Activated CD8-positive, alpha-beta memory T cell treated with anti-CD3 and anti-CD28 coated beads for 4 hours (primary cell): ENCODE measurements at places on chromosomes 7 and 10.

GRCh38 chr10:112160834-112161233 lies 22.7 kb downstream of the GPAM start:
- no peak for DNase-seq

- no peak for DNase-seq
Observed at GRCh38 chr10:111146025-111146640, 69.3 kb downstream of the ADRA2A start.

- DNase-seq = no peak
Observed at GRCh38 chr10:71271662-71272055, 47.4 kb upstream of the SLC29A3 start.

- DNase-seq = no peak
Observed at GRCh38 chr10:98086837-98087708, 47.4 kb upstream of the R3HCC1L start.

DNA sequence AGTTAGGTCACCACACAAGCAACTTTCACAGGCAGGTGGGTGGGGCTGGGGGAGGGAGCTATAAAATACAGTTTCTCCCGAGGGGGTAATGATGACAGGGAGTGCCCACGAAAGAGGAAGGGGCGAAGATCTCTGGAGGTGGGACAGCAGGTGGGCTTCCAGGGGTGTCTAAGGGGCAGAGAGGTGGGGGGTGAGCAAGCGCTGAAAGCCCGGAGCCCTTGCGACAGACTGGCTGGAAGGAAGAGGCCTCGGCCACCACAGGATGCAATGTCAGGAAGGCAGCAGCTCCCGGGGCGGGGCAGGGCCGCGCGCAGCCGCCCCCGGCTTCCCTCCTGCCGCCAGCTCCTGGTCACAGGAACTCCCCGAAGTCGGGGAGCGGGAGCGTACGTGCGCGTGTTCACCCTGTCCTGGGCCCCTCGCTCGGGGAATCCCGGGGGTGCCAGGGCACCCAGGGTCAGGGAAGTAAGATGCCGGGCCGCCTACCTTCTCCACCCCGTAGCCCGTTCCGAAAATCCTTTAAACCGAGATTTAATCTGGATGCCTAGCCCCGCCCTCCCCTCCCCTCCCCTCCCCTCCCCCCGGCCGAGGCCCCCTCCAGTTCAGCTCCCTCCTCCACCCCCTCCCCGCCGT lies 105.2 kb upstream of the PPIF start:
- no peak for DNase-seq

DNA sequence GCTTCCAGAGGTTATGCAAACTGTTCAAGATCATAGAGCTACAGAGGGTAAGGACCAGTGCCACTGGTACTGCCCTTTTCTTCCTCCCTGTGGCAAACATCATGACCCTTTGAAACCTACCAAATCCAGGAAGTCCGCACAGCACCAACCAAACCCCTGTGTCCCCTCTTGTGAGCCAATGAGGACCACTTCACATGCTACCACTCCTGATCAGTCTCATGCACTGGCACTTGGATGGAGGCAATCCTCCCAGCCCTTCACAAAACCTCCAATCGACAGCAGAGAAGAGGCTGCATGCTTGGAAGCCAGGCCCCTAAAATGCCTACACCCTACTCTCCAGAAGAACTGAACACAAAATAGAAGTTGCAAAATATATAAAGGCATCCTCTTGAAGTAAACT lies 248.0 kb downstream of the TNS3 start:
- DNase-seq = no peak

GRCh38 chr10:31928549-31929260 lies at the start of gene ARHGAP12:
ARHGAP12 (minus strand) TSS chr10:31928831; CDS start chr10:31908855, 19,976 bp downstream.
- peak; percentile 63 for DNase-seq
